Articular chondrocyte of knee joint (primary cell): ENCODE measurements at places on chromosomes 12 and 14. TPM values are rescaled to one million over a fixed set of nuclear protein-coding genes. Genes with fewer than 3 reads are reported as not detected.

The MMP14 gene
- 336 and 393 TPM in 2 replicates for total RNA-seq

The TAS2R43 gene
- 1.8 TPM in 1 of 2 replicates, not detected in the other for total RNA-seq

The VCPKMT gene
- 6.8 and 6.9 TPM in 2 replicates for total RNA-seq

The KNTC1 gene
- total RNA-seq = 23.5 and 31.7 TPM in 2 replicates

The LMNTD1 gene
- 0.52 TPM in 1 of 2 replicates, not detected in the other for total RNA-seq

The LHX5 gene
- not detected in 2 replicates for total RNA-seq

The SIRT4 gene
- 1.0 and 1.8 TPM in 2 replicates for total RNA-seq

The IPO8 gene
- total RNA-seq = 39.2 and 43.8 TPM in 2 replicates

The SCNN1A gene
- total RNA-seq = 1.4 and 1.6 TPM in 2 replicates

The OTOGL gene
- total RNA-seq = 0.11 and 0.26 TPM in 2 replicates

The DNAJC22 gene
- 0.91 and 1.6 TPM in 2 replicates for total RNA-seq

The SNAPC1 gene
- total RNA-seq = 56.6 and 88.1 TPM in 2 replicates

The RNASE4 gene
- total RNA-seq = 49.4 and 54.9 TPM in 2 replicates

The CLEC1B gene
- not detected in 2 replicates for total RNA-seq

The IFI27 gene
- 66.0 and 68.9 TPM in 2 replicates for total RNA-seq

The COA8 gene
- total RNA-seq = 27.6 and 33.3 TPM in 2 replicates

The RNASE7 gene
- total RNA-seq = not detected in 2 replicates

The GLIPR1 gene
- 255 and 301 TPM in 2 replicates for total RNA-seq

The CIDEB gene
- total RNA-seq = 6.4 and 7.2 TPM in 2 replicates

The MSI1 gene
- 0.26 and 0.43 TPM in 2 replicates for total RNA-seq

The APOLD1 gene
- total RNA-seq = 7.1 and 9.0 TPM in 2 replicates

The TAS2R14 gene
- 8.0 and 9.1 TPM in 2 replicates for total RNA-seq

The PTPRB gene
- total RNA-seq = under 0.01 and 0.32 TPM in 2 replicates

The PPM1H gene
- total RNA-seq = 9.7 and 17.8 TPM in 2 replicates

The RNASE3 gene
- total RNA-seq = not detected in 2 replicates

The FBRSL1 gene
- 2.5 and 3.5 TPM in 2 replicates for total RNA-seq

The COL2A1 gene
- 3.2 and 3.5 TPM in 2 replicates for total RNA-seq

The CD163L1 gene
- 0.52 and 0.54 TPM in 2 replicates for total RNA-seq

The FGD4 gene
- 51.5 and 59.5 TPM in 2 replicates for total RNA-seq

The BRI3BP gene
- total RNA-seq = 3.4 and 5.1 TPM in 2 replicates

The IRAK3 gene
- total RNA-seq = 22.3 and 28.3 TPM in 2 replicates

The ZFHX2 gene
- 0.32 and 0.39 TPM in 2 replicates for total RNA-seq

The ADAMTS20 gene
- total RNA-seq = not detected in 2 replicates

The PLEKHD1 gene
- under 0.01 TPM in 2 replicates for total RNA-seq

The FOXN4 gene
- not detected in 2 replicates for total RNA-seq

The ZC2HC1C gene
- 1.2 and 1.5 TPM in 2 replicates for total RNA-seq

The C14orf39 gene
- 0.86 and 1.4 TPM in 2 replicates for total RNA-seq

The DNAAF2 gene
- total RNA-seq = 7.8 and 11.5 TPM in 2 replicates

The MDM2 gene
- 137 and 250 TPM in 2 replicates for total RNA-seq

The CCDC196 gene
- not detected in 2 replicates for total RNA-seq

The MYF6 gene
- total RNA-seq = not detected in 2 replicates

The SLC25A29 gene
- 9.1 and 10.8 TPM in 2 replicates for total RNA-seq
